ENCODE measurements at places on chromosomes 6 and 20.

DNA sequence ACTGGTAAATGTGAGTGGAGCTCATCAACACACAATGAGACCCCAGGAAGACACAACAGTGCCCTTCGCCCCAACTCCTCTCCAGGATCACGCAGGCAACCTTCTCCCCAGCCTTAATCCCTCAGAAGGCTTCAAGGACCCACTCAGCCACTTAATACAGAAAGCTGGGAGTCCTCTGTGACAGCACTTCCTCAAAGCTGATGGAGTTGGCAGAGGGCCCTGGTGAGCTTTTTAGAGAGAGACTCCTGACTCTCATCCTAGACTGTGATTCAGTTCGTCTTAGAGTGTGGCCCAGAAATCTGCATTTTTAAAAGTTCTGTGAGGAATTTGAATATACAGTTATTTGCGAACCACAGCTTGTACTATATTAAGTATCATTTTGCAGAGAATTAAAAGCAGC lies 187.7 kb downstream of the UST start:
- no peak for DNase-seq

DNA sequence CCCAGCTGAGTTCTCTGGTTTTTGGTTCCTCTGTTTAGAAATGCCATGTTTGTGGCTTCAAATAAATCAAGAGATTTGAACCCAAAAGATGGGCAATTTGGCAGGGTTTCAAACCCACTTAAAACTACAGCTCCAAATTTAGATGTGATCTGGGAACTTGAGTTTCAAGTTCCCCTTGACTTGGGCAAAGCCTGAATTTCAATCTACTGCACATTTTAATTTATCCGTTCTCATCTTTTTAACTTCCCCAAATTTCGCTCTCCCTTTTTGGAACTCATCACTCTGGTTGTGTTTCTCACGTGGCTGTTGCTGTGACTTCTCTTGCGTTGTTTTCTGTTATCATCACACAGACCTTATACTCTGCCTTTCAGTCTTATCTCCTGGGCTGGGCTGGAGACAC lies 230.9 kb downstream of the CDC5L start:
- DNase-seq = no peak

- no peak for DNase-seq
Measured at GRCh38 chr6:52390361-52390727, 28.4 kb downstream of the PAQR8 start.

- DNase-seq = no peak
Measured at GRCh38 chr20:22729616-22730236, 145.4 kb upstream of the FOXA2 start.

GRCh38 chr6:14144678-14145113 lies 27.1 kb downstream of the CD83 start:
- DNase-seq = peak; percentile 42

GRCh38 chr6:82251942-82252341 lies 4.4 kb upstream of the IBTK start:
- peak; percentile 26 for DNase-seq
